ENCODE measurements at places on chromosomes 11 and 22.

DNA sequence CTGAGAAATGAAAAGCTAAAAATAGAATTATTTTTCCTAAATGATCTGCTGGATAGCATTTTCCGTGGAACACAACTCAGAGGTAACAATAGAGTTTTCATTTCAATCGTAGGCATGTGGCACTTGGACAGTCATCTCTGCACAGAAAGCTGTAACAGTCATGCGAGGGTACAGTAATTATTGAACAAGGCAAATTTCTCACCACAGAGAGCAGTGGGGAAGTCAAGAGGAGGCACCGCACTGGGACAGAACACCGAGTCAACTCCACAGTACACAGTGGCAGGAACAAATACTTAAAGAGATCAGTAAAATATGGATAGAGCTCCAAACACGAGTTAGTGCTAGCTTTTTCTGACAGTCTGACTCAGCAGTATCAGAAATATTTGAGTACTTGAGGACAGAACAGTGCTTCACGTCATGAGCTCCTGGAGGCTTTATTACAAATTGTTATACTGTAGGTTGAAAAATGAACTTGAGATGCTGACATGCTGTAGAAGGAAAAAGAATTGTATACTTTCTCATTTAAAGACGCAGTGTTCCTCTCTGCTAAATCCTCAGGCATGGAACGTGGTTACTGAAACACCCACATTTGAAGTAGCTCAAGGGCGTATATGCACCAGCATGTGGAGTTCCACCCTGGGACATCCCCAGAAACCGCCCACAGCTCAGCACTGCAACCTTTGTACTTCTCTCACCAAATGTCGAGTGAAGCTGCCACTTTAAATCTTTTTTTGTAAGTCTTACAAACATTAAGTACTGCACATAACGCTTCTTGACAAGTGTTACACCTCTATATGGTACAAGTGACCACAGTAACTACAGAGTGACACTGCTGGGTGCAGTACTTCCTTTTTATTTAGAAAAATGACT lies 27.4 kb upstream of the YPEL1 start:
- no peak for DNase-seq

GRCh38 chr11:1373536-1374214 lies 16.1 kb upstream of the BRSK2 start:
- no peak for DNase-seq

- no peak for DNase-seq
Observed at GRCh38 chr11:114392735-114393667, 7.3 kb downstream of the C11orf71 start.

GRCh38 chr11:108392353-108392752 lies 75.0 kb downstream of the C11orf65 start:
- no peak for DNase-seq

DNA sequence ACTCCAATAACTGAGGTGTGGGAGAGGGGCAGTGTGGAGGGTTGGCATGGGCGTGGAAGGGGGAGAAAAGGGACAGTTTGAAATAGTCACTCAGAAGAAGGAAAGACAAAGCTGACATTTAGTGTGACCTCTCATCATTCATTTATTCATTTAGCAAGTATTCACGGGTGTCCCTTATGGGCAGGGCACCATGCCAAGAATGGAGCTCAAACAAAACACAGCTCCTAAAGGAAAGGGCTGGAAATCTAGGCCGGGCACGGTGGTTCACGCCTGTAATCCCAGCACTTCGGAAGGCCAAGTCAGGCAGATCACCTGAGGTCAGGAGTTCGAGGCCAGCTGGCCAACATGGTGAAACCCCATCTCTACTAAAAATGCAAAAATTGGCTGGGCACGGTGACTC lies 19.4 kb upstream of the DGKZ start:
- DNase-seq = no peak

GRCh38 chr11:67177399-67178281 lies 58.6 kb downstream of the KDM2A start:
- no peak for DNase-seq

GRCh38 chr22:50306753-50307749 lies at the start of gene PLXNB2:
Gene PLXNB2, minus strand, starts transcription at chr22:50307646. Its CDS starts 17,062 bp downstream, at chr22:50290584.
- DNase-seq = peak; percentile 81

- DNase-seq = peak; percentile 96
Observed at GRCh38 chr11:46121301-46121723, at the start of gene PHF21A. Gene PHF21A, minus strand, starts transcription at chr11:46121454. Its CDS starts 37,235 bp downstream, at chr11:46084219.

DNA sequence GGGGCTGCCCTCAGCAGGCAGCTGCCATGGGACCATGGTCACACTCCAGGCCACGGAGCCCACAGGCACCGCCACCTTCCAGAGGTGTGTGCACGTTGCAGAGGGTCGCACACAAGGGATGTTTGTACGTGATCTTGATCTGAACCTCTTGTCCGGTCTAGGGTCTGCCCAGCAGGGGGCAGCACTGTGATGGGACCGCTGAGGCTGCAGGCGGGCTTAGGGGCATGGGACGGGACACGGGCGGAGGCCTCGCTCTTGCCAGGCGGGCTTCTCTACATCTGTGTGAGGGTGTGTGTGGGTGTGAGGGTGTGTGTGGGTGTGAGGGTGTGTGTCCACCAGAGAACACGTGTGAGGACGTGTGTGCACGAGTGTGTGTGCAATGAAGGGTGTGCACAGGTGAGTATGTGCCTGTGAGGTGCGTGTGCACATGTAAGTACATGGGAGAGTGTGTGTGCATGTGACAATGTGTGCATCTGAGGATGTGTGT lies 52.4 kb downstream of the CACNA1I start:
- DNase-seq = peak; percentile 23

DNA sequence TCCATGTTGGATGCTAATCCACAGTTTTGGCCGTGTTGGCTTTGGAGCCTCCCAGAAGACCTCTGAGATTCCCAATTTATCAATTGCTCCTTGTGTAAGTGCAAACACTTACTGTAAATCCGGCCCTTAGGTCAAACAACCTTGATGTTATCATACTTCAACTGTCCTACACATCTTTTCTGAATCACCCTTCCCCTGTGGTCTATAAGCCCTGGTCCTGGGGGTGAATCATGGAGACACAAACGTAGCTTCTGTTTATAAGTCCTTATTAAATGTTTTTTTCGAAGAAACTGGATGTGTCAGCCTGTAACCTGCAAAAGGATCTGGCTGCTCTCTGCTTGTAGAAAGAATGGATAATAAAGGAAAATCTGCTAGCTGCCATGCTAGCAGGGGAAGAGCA lies 1.7 kb upstream of the IL10RA start:
- DNase-seq = no peak

DNA sequence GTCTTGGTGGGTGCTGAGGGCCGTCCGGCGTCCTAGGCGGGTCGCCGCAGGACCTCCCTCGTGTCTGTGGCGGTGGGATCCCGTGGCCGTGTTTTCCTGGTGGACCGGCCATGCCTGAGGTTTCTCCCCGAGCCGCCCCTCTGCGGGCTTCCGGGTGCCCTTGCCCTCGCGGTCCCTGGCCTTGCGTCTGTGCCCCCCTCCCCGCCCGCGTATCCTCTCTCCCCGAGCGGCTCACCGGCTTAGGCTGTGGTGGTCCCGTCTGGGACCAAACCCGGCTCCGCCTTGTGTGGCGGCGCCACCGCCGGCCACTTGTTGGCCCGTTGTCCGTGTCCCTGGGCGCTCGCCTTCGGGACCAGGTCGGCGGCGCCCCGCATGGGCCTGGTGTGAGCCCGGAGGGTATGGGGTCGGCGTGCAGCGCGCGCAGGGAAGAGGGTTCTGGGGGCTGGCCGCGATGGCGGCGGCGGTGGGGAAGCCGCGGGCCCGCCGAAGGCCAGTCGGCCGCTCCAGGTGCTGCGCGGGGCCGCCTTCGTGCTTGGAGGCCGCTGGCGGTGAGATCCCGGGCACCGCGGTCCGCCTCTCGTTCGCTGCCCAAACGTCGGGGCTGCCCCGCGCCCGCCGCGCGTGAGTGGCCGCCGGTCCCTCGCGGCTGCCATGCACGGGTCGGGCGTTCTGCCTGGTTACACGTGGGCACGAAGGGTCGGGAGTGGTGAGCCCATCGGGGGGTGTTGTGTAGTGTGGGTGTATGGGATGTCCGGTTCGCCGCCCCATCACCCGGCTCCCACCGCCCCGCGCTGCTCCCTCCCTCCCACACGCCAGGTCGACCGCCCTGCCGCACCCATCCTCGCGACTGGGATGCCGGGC lies 3899.1 kb upstream of the OR11H1 start:
- no peak for DNase-seq

DNA sequence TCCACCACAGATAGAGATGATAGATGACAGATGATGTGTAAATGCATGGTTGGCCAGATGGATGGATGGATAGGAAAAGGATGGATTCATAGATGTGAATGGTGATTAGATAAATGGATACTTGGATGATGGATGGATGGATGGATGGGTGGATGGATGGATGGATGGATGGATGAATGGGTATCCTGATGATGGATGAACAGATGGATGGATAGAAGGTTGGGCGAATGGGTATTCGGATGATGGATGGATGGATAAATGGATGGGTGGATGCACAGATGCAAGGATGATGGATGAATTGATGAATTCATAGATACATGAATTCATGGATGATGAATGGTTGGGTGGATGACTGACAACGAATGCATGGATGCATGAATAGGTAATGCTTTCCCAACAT lies 56.1 kb downstream of the CHST1 start:
- DNase-seq = no peak

- DNase-seq = peak; percentile 85
Observed at GRCh38 chr22:23521441-23522113, 58.5 kb downstream of the IGLL1 start.

DNA sequence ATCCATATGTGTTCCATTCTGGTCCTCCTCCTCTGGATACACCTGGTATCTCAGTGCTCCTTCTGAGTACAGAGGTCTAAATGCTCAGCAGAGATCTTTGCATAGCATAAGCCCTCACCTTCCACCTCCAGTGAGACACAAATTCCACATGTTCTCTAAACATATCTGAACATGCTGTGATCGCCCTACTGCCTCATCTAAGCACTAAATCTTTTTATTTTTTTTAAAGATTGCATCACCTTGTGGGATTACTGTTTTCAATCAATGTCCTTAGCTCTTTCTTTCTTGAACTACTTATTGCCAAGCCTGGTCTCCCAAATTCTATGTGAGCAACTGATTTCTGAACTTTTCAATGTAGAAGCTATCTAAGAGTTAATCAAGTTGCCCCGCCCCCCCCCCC lies 113.4 kb downstream of the TRPC6 start:
- peak; percentile 40 for DNase-seq

DNA sequence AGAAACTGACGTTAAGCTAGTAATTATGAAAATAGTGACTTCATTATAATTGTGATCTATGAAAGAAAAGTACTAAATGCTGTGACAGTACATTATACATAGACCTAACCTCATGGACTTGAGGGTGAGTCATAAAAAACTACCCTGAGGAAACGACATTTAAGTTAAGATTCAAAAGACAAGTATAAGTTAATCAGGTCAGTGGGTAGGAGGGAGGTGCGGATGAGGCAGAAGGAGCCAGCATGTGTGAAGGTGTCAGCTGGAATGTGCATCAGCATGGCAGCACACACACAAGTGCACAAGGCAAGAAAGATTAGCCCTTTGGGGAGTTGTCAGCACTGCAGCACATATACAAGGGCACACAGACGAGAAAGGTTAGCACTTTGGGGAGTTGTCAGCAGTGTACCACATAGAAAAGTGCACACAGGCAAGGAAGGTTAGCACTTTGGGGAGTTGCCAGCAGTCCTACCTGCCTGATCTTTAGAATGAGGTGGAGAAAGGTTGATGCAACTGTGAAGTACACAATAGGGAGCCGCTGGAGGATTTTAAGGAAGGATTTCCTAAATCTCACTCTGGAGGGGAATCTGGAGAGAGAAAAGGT lies 31.6 kb upstream of the CAVIN3 start:
- no peak for DNase-seq

DNA sequence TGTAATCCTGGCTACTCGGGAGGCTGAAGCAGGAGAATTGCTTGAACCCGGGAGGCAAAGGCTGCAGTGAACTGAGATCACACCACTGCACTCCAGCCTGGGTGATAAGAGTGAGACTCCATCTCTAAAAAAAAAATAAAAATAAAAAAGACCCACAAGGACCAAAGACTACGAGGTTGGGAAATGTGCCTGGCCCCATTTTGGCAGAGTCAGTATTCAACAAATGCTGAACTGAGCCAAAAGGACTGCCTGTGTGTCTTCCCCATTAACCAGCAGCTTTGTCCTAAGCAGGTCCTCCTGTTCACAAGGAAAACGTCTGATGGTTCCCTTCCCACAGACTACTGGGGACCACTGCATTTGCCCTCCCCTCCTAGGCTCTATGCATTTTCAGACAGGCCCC lies 27.6 kb downstream of the ADORA2A start:
- DNase-seq = no peak

DNA sequence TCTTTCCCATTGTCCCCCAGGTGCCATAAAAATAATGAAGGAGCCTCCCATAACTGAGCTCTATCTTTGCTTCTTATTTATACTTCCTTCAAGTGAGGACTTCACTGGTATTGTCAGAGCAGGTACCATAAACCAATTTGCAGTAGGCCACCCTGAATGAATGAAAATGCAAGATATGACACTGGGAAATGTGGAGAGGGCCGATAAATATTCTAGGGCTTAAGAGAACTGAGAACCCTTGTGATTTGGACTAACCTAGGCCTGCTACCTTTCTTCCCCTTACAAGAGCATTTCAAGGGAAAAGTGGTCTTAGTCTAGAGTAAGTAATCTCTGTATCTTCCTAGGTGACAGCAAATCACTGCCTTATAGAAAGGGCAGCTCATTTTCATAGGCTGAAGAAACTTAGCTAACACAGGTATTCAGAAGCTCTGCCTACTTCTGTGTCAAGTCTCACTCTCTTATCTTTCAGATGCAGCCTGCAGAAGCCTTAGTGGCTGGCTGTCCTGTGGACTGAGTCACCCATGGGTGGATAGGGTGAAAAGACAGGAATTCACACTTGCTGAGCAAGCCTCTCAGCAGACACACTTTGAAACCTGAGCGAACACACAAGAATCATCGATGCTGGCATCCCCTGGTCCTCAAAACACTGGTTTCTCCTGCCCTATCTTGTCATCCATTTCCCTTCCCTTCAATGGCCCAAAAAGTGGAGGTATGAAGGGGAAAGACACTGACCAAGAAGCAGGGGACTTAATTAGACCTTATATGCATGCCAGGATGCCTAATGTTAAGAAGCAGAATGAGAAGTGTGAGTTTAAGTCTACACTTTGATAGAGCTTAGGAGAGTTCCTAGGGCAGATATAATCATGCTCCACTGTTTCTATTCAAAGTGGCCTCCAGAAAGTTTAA lies 15.2 kb downstream of the NRIP3 start:
- no peak for DNase-seq

DNA sequence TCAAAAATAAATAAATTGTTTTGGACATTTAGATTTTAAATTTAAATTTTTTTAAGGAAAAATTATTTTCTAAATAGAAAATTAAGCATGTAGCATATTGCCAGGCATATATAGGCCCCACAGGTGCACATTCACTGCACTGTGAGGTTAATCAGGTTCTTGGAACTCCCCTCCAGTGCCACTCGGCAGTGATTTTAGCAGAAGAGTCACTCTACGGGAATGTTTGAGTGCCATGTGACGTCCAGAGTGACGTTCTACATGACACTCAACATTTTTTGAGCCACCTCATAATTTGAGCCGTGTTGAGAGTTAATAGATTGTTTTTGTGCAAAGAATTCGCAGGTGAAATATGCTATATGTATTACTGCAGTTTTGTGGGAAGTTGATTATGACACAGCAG lies 77.4 kb downstream of the SWAP70 start:
- no peak for DNase-seq

GRCh38 chr11:24422376-24422775 lies 74.5 kb upstream of the LUZP2 start:
- DNase-seq = no peak
